ENCODE measurements at places on chromosomes 1 and 21.

DNA sequence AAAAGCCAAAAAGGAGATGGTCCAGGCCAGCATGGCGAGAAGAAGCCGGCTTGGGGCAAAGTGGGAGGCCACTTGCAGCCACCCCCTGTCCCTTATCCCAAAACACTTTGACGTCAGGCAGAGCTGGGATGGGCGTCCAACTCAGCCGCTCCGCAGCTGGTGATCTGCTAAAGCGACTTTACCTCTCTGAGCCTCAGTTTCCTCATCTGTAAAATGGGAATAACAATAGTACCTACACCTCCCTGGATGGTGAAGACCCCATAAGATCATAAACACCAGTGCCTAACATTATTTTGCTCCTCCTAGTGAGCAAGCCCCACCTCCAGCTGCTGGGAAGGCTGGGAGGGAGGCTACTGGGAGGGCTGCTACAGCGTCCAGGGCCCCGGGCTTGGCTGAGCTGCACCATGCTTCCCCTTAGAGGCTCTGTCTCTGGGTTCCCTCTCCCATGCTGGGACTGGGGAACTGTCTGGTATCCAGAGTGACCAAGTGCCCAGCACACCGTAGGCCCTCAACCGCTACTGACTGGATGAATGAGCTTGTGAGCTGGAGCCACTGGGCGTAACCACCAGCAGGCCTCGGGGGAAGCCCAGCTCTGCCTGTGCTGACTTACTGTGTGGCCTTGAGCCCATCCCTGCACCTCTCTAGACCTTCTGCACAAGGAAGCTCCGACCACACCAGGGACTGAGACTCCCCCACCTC lies 18.3 kb downstream of the IFFO2 start:
- no peak overlapping the region for H3K27ac ChIP-seq
- no peaks in the 10 kb centered on the region for H3K27me3 ChIP-seq
- H3K4me1 ChIP-seq: peaks cover 44% of the 10 kb centered on the region
- no peak overlapping the region for H3K4me3 ChIP-seq
- H3K36me3 ChIP-seq: no peaks in the 10 kb centered on the region

GRCh38 chr1:227192163-227192562 lies 126.1 kb downstream of the CDC42BPA start:
- H3K36me3 ChIP-seq: peaks cover 1% of the 10 kb centered on the region
- H3K27ac ChIP-seq: no peak overlapping the region
- no peak for DNase-seq
- no peaks in the 10 kb centered on the region for H3K4me1 ChIP-seq
- H3K4me3 ChIP-seq: no peak overlapping the region
- H3K27me3 ChIP-seq: no peaks in the 10 kb centered on the region

- no peak overlapping the region for H3K27ac ChIP-seq
- no peaks in the 10 kb centered on the region for H3K4me1 ChIP-seq
- no peak for DNase-seq
Observed at GRCh38 chr1:29753771-29754572, 517.6 kb downstream of the PTPRU start.

DNA sequence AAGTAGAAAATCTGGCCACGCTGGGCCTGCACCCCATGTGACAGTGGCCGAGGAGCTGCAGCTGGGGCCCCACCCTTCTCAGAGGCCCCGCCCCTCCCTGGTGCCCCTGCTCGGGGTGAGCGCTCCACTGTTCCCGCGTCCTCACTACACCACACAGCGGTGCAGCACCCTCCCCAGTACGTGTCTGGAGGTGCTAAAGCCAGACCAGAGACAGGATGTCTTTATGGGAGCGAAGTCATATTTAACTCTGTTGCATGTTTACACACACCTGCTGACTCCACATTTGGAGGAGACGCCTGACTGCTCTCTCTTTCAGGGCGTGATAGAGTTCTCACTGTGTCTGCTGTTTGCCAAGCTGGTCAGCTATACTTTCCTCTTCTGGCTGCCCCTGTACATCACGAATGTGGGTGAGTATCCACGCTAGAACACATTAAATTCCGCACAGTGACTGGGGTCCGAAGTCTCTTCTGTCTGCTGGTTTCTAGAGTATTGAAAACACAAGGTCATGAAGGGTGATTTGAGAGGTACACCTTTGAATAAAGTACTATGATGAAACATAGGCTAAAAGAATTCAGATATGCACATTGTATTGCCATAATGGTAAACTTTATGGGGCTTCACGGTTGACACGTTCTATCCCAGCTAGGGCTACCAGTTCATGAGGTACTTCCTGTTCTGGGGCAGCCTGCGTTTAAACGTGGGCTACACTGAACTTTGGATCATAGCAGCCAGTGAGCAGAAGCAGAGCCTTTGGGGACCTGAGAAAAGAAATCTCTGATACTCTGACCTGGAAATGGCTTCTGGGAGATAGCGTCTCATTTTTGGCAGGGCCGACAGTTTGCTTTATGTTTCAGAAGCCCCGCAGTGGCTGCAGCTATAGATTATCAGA lies 48.4 kb downstream of the SLC37A1 start:
- H3K27ac ChIP-seq: no peak overlapping the region
- peak; percentile 14 for DNase-seq
- no peaks in the 10 kb centered on the region for H3K27me3 ChIP-seq
- peaks cover 53% of the 10 kb centered on the region for H3K36me3 ChIP-seq

DNA sequence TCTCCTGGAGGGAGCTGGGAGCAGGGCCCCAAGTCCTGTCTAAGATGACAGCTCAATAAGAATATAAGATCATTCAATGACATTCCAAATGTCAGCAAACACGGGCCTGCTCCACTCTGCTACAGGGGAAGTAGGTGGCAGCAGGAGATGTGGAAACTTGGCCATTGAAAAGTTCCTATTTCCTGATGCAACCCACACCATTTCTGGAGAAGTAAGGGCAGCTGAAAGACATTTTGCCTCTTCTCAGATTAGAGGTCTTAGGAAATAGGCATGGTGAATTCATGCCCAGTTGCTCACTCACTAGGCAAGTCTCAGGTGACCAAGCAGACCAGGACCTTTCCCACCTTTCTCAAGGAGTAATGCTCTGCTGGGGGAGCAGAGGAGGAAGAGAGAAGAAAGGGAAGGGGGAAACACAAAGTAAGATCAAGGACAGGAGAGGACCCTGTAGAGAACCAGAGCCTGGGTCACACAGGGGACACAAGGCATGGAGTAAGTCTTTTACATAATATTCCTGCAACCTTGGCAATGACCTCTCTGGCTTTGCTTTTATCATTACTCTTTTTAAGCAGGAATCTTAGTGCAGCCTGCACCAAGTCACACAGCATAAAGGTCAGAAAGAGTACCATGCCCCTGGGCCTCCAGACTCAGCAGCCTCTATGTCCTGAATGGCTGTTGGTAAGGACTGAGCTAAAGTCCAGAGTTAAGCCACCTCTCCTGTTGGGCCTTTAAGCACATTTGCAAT lies 68.9 kb downstream of the DMAP1 start:
- DNase-seq: no peak
- H3K27me3 ChIP-seq: no peaks in the 10 kb centered on the region
- H3K4me1 ChIP-seq: no peaks in the 10 kb centered on the region
- no peak overlapping the region for H3K27ac ChIP-seq
